ENCODE measurements at places on chromosomes 3 and 15.

DNA sequence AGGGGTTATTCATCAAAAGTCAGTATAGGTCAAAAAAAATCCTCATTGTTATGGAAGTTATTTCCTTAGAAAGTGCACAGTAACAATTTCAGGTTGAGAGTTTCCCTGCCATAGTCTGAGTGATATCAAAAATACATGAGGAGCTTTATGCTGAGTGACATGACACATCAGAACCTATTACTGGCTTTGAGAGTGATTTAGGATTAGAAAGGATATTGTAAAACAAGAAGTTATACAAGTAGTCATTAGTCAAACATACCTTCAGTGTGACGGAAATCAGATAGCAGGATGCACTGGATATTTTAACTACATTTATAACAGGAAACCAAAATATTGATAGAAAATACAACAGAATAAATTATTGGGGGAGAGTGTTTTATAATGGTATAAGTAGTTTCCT lies 471.1 kb downstream of the VGLL3 start:
- DNase-seq: no peak

DNA sequence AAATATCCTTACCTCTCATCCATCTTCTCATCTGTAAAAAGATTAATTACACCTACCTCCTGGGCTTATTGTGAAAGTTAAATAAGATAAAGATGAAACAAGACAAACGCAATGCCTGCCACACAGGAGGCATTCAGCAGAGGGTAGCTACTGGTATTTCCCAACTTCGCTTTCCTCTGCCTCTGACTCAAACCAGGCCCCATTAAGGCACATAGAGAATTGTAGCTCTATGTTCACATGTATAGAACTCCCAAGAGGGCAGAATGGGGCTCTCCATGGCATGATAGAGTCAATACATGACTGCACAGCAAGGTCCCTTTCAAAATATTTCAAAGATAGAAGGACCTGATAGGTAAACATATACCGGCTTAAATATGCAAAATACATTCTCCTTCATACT lies 1.4 kb downstream of the LYSMD2 start:
- DNase-seq: peak; percentile 63

GRCh38 chr3:18655827-18656226 lies 230.7 kb upstream of the SATB1 start:
- no peak for DNase-seq

DNA sequence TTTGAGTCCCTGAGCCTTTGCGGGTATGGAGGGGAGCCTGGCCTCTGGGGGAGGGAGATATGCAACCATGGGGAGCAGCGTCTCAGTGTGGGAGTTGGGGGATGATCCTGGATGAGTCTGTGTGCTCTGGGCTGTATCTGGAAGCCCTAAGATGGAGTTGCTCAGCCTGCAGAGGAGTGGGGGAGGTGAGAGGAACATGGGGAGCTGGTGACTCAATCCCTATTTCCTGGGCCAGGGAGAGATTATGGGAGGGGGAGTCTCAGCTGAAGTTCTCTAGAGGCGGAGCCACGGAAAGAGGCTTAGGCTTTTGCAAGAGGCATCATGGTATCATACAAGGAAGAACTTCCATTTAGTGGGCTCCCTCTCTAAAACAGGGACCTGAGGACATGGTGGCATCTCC lies 59.5 kb upstream of the TMEM115 start:
- DNase-seq: no peak

- no peak for DNase-seq
Measured at GRCh38 chr15:96720251-96720650, 389.8 kb downstream of the NR2F2 start.

DNA sequence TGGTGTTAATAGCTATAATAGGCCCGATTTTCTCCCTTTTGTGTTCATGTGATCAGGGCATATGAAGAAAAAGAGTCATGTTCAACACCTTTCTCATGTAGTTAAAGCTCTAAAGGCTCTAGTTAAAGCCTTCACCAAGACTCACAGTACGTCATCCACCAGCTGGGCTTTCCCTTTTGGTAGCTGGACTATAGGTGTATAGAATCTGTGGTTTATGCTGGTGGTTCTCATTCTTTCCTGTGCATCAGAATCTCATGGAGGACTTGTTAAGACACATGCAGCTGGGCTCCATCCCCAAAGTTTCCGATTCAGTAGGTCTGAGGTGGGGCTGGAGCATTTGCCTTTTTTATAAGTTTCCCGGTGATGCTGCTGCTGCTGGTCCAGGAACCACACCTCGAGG lies 31.0 kb downstream of the CFAP91 start:
- no peak for DNase-seq

GRCh38 chr15:81216422-81216821 lies 19.7 kb downstream of the IL16 start:
- no peak for DNase-seq

- no peak for DNase-seq
Measured at GRCh38 chr3:64039332-64039731, 16.0 kb upstream of the PSMD6 start.

Data from activated CD4-positive, alpha-beta T cell treated with anti-CD3 and anti-CD28 coated beads, Interleukin-2, Interleukin-4, amounts not matched to agents 100 ng/mL and 50 ng/mL, durations not matched to agents 16 hours and 8 hours (primary cell).